ENCODE measurements at places on chromosomes 7 and 10.

- peak; percentile 91 for DNase-seq
These were observed 108.1 kb upstream of the IGFBP3 start for GRCh38 chr7:46029111-46029704.

- DNase-seq = peak; percentile 90
These were observed 31.9 kb downstream of the PIP4K2A start for GRCh38 chr10:22682237-22683139.

GRCh38 chr7:96040250-96040772 is 268.0 kb downstream of the DYNC1I1 start:
- no peak for DNase-seq

- DNase-seq = peak; percentile 7
These were observed 257.6 kb upstream of the NPY start for GRCh38 chr7:24026351-24026750.

DNA sequence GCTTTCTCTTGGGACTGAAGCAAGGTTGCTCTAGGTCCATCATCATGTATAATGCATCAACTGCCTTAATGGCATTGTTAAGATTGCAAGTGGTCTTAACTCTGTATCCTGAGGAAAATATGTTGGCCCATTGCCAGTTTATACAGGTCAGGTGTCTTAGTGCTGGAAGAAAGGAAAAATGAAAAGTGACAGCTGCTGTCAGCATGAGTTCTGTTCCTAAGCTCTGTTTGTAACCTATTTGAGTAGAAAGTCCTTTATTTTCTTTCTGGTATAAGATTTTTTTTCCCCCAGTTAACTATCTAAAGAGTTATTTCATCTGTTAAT is 127.2 kb downstream of the SRI start:
- no peak for DNase-seq

GRCh38 chr7:133999178-133999577 is 128.0 kb upstream of the LRGUK start:
- DNase-seq = no peak

DNA sequence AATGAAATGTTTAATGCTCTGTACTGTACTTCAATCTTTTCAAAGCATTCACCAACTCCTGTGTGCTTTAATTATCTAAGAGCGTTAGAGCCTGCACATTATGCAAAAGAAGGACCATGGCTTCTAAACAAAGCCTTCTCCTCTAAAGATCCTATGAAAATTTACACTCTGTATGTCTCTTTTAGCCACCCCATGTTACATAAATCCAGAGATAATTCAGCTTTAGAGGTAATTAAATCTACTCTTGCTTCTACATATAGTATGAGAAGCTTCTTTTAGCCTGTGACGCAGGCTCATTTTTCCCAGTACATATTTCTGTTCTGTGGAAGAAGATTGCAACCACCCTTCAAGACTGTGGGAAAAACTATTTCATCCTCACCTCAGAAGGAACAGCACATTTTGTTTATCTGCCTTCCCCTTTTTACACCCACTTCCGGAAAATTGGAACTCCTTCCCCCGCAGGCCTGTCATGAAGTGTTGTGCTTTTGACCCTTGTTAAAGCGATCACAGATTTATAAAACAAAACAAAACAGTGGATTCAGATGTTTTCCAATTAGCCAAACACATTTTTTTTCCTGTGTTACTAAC is 8.1 kb upstream of the TAS2R16 start:
- no peak for DNase-seq
